Cortex of kidney (tissue), 1 donor: ENCODE measurements at places on chromosomes 3 and 15.

DNA sequence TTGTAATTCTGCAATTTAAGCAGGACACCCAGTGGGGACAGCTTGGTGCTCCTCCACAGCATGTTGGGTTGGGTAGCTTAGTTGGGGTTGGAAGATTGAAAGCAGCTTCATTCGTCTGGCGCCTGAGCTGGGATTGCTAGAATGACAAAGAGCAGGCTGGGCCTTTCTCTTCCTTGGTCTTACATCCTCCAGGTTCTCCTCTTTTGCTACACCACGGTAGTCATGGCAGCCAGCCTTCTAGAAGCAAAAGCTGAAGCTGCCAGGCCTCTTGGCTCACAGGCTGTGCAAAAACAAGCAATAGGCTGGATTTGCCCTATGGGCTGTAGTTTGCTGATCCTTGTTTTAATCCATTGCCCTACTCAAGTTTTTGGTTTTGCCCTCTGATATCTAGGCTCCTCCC, 3.2 kb upstream of the ANXA2 start:
- no peak for DNase-seq

DNA sequence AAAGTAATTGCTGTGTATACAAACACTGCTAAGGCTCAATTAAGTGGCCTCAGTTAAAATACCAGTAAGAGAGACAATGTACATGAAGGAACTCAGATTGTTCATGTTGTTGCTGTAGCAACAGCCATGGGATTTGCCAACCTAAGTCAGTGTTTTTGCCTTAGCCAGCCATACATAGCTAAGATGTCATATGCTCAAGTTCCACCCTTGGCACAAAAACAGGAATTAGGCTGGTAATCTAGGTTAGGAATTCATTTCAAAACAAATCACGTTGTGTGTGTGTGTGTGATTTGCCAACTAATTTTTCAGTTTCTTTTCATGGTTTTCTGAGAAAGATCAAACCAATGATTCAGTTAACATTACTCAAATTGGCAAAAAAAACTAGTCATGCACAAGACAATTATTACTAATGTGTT, 143.7 kb upstream of the KCNMB2 start:
- DNase-seq = no peak

DNA sequence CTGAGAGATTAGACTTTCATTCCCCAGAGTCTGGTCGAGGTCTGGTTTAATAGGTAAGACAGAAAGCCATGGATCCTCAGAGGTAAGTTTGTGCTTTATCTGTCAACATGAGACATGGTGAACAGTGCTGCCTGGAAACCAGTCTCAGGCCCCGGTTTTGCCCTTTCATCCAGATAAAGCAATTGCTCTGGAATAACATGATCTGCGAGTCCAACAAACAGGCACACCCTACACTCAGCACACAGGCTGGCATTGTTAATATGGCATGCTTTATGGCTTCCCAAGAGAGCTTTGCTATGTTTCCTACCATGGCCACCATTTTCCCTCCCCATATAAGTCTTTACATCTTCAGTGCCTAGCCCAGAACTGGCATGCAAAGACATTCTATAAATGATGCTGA, 30.1 kb upstream of the MNS1 start:
- no peak for DNase-seq

DNA sequence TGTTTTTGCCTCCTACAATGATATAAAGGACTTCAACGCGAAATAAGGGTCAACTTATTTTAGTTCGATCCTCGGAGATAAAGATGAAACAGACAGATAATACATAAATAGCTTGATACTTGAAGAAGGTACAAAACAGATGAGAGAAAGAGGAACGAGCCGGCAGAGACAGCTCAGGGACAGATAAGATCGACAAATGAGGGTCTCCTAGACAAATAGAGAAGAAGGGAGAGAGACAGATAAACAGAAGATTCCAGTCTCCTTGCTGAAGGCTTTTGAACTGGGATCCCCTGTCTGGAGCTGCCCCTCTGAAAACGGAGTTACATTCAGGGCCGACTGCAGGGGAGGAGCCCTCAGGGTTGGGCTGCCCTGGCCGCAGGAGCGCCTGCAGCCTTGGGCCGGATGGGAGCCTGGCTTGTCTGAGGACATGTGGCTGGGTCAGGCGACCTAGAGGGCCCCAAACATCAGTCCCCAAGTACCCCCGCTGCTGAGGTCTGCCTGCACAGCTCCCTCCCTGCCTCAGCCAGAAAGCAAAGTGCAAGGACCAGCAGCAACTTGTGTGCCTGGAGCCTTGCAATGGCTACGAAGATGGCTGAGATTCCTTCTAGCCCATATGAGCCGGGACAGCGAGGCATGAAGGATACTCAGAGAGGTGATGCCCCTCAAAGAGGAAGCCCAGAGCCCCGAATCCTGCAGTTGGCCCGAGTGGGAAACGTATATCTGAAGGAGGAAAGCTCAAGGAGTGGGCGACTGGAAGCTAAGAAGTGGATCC, 926 bp upstream of the SKOR1 start:
- DNase-seq = no peak

GRCh38 chr15:24856397-24857390, 98.1 kb upstream of the SNRPN start:
- DNase-seq = no peak

DNA sequence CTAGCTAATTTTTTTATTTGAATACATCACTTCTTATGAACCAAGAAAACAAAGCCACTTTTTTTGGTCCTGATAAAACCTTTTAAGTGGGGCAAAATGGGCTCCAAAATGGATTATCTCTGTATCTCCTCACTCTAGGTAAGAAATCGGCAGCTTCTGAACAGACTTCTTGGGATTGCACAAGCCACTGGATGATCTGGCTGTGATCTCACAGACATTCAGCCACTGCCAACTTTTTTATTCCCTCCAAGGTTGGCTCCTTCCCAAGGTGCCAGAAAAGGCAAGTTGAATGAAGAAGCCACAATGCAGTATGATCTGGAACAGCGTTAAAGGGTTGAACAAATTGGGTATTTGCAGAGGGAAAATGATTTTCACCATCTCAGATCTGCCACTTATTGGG, 73.2 kb downstream of the PRICKLE2 start:
- DNase-seq = no peak

- no peak for DNase-seq
These were observed 1.6 kb downstream of the INSYN1 start for GRCh38 chr15:73751511-73751898.

DNA sequence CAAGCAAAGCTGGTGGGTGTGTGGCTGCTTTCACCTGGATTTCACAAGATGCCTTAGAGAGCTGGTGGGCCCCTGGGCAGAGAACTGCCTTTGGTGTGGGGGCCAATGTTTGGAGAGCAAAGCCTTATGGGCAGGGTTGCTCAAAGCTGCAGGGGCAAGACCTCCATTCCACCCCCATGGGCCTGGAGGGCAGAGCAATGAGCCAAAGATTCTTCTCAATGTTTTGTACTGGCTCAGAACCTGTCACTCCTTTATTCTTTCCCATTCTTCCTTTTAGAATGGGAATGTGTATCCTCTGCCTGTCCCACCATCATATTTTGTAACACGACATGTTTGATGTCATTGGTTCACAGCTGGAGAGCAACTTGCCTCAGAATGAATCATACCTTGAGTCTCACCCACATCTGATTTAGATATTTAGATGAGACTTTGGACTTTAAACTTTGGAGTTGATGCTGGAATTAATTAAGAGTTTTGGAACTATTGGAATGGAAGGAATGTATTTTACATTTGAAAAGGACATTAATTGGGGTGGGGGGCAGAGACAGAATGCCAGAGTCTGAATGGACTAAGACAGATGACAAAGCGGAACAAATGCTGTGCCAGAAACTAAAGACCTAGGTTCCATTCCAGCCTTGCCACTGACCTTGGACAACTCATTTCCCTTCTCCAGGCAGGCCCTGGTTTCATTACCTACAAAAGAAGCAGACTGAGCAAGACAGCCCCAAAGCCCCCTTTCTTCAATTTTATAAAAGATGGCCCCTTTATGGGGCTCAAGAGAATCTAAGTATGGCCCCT, 72.9 kb downstream of the DAPK2 start:
- DNase-seq = no peak

DNA sequence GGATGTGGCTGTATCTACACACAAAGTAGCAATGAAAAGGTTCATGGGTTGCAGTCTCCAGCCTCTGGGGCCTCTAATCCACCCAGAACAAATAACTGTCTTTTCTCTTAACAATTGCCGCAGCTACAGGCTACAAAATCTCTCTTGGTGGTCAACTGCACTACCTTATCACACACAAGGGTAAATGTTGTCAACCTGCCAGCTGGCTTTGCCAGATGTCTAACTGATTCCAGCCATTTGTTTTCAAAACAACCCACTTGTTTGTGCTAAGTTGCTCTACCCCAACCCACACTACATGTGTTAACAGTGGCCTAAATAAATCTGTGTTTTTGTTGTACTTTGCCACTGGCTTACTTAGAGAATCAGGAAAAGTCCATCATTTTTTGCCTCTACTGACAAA, 447.3 kb downstream of the TAFA4 start:
- no peak for DNase-seq

DNA sequence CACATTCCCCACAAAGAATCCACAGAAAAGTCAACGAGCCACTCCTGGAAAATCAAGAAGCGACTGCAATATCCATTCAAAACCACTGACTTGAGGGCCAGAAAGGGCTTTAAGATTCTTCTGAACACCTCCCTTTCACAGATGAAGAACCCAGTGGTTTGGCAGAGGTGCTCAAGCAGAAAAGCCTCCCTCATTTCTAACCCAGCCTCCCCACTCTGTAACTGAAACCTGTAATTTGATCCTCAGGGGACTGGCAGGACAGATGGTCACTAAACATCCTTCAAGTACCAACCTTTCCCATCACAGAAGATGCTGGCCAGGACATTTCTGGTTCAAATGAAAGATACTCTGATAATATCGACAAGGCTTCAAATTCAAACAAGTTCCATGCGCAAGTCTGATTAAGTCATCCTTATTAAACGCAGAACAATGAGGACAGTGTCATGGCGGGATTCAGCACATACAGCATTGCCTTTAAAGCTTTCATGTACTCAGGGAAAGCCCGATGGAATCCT, 5.5 kb downstream of the SEMA5B start:
- DNase-seq = no peak

DNA sequence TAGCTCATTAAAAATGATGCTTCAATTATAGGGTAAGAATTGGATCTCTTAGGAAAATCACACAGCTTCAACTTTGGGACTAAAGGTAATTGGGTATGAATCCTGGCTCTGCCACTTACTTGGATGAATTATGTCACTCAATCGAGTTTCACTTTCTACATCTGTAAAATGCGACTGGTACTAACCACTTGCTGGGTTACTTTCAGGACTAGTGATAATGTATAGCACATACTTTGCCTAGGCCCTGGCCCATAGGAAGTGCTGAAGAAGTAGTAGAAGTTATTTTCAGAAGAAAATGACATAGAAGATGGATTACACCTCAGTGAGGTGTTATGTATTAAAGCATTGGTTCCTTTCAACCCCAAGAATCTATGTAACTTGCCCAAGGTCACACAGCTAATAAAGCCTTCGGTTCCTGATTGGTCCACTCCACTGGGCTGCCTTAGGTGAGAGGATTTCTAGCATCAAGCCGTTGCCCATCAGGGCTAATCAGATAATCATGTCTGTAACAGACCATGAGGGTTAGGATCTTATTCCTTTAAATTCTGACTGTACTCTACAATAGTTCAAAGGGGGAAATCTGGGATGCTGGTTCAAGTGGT, 29.4 kb upstream of the AP4E1 start:
- DNase-seq = no peak

- DNase-seq = no peak
These were observed 34.7 kb upstream of the NOX5 start for GRCh38 chr15:68979816-68980215.

- no peak for DNase-seq
These were observed 307.7 kb upstream of the C2CD4B start for GRCh38 chr15:62472616-62473299.

DNA sequence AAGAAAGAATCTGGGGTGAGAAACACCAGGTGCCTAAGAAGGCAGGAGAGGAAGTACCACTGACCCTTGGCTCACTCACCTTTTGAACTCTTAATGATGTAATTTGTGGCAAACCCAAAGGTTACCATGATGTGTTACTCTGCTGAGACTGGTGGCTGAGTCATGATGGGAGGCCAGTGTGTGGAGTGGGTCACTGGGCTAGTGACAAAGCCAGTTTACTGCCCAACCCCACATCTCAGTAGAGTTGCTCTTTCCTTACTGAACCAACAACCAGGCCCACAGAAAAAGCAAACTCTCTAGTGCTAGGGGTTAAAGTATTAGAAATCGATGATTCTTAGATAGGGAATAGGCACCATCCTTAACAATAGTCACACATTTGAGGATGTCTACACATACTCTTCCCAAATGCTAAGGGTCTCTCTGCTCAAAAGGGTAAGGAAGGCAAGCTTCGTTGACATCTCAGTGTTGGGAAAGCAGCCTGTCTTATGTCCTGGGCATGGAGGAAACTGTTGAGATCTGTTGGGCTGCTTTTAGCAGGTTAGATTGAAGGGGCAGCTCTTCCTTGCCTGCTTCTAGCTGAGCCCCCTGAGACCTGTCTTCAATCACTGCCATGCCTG, 3.1 kb downstream of the RBP2 start:
- DNase-seq = no peak

DNA sequence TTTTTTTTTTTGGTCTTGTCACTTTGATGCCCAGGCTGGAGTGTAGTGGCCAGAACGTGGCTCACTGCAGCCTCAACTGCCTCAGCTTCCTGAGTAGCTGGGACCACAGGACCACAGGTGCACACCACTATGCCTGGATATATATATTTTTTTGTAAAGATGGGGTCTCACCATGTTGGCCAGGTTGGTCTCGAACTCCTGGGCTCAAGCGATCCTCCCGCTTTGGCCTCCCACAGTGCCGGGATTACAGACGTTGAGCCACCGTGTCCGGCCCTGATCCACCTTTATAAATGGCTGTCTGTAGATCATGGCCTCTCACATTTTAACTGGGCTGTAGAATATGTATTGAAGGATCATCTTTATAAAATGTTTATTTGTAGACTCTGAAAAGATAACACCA, 1.9 kb upstream of the EIF3J start:
- DNase-seq = no peak
